HFFc6 (cell line): ENCODE measurements at places on chromosomes 6 and 20.
A peak's percentile ranks its signal among the peaks of the same experiment; 100 is the strongest.

GRCh38 chr20:19621072-19621471 is 137.0 kb upstream of the RIN2 start:
- no peak for DNase-seq

DNA sequence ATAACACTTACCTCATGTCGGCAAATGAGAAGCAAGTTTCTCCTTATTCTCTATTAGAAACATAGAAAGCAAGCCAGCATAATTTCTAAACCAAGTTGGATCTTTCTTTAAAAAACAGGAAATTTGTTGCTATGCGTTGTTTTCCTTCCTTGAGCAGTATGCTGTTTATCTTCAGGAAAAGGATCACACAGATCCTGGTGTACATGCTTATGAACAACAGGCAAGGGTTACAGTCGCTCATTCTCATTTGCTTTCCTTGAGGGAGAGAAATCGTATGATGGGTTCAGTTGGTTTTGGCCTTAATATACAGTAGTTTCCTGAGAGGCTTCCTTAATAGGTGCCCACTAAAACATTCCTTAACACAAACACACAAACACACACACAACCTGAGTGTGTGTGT is 118.8 kb downstream of the FYN start:
- DNase-seq, result no peak

GRCh38 chr6:103456652-103457051 is 1403.1 kb downstream of the HACE1 start:
- no peak for DNase-seq

GRCh38 chr6:35258858-35259193 is 709 bp upstream of the ZNF76 start:
- DNase-seq, result peak; percentile 32

- no peak for DNase-seq
Observed at GRCh38 chr6:28002161-28002560, 45.1 kb downstream of the OR2B6 start.

DNA sequence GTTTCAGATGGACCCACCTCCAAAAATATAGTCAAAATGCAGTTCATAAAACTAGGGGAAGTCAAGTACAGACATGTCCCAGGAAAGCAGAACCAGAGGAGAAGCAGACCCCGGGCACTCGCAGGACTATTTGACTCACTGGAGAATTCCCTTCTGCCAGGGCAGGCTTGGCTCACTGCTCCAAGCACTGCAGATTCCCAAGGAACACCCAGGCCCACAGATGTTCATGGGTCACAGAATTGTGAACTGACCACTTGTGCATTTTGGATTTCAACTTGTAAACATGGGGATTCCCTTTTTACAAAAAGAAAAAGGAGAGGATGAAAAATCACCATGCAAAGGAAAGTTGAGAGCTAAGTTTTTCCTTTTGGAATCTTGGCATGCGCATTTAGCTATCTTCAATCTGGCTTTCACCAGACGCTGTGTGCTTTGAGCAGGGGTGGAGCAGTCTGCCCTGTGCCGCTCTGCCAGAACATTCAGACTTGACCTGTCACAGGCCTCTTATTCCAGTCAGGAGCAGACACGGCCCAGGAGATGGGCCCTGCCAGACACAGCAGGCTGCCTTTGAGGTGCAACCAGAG is 237.5 kb upstream of the TAB2 start:
- DNase-seq, result peak; percentile 36

- no peak for DNase-seq
Observed at GRCh38 chr20:35626386-35627001, 10.9 kb downstream of the SPAG4 start.

DNA sequence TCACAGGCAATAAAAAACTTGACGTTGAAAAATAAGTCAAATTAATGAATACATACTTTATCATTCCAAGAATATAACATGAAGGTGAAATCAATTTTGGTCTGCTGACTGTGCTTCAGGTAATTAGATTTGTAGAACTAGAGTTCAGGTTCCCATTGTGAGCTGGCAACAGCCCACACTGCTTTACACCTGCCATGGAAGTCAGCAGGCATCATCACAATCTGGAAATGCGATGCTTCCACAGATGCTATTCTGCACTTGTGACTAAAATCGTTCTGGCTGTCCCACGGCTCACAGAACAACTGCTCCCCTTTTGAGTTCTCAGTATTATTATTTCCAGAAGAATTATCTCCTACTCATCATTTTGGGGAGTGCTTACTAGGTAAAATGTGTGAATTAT is 62.6 kb upstream of the THEMIS start:
- no peak for DNase-seq

DNA sequence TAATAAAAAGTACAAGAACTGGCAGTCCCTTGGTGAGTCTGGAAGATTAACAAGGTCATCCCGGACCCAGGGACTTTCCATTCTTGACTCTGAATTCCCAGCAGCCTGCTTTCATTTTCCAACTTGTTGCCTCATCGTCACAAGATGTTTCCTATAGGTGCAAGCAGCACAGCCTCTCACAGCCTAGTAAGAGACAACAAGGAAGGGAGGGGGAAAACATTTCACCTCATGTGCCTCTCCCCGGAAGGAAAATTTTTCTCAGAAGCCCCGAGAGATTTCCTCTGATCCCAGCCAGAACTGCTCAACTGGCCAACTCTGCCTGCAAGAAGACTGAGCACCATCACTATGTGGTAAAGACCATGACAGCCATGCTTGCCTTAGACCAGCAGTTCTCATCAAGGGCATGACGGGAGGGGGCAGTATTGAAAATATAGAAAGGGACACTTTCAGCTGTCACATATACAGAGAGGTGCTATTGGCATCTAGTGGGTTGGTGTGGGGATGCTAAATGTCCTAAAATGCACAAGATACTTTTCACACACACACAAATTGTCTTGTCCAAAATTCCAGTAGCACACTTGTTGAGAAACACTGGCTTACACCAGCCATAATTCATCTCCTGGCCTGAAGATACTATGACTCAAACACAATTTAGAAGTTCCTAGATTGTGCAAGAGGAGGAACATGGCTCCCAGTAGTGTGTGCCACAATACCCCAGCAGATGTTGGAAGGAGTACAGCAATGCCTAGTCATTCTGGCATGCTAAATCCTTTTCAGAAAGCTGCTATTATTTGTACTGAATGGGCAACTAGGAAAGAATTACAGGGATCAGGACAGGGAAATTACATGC is 10.8 kb upstream of the WTAP start:
- DNase-seq, result peak; percentile 95

- DNase-seq, result no peak
Observed at GRCh38 chr6:39962831-39963230, 28.6 kb upstream of the MOCS1 start.

DNA sequence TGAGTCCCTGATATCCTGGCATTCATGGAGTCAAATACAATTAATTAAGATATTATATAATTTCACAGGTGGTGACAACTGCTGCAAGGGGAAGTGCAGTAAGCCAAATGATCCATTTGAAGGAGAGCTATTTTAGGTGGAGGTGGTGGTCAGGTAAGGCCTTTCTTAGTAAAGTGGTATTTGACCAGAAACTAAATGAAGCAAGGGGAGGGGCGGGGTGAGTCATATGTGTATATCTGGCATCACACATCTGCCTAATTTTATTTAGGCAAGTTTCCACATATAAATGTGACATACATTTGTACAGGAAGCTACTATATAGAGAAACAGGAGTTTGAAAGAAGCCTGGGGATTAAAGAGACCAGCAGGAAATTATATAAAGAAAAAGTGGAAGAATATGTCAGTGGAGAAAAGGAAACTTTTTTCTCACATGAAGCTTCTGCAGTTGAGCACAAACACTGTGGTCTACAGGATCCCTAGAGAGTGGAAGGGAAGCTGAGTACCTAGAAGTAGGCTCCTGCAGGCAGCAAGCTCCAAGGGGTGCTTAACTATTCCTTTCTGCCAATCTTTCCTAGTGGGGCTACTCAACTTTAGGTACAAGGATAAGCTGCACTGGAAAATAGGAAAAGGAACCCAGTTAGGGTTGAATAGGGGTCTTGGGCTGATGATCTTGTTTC is 99.6 kb downstream of the OGFRL1 start:
- DNase-seq, result no peak

GRCh38 chr6:144722925-144723324 is 437.8 kb downstream of the UTRN start:
- DNase-seq, result no peak

DNA sequence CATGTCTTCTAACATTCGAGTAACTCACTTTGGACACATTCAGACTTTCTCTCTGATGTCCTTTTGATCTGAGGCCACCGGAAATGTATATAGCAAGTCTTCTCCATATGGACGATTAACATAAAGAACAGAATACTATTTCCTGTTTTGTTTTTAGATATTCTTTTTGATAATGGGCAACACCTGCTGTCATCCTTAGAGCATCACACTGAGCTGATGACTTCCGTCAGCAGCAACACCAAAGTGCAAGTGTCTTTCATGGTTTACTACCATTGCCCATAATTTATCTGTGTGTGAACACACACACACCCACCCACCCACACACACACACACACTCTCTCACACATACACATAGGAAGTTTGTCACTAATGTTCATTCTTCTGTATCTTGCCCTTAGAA is 112.7 kb upstream of the SIM1 start:
- no peak for DNase-seq

- DNase-seq, result peak; percentile 44
Observed at GRCh38 chr20:45963059-45964005, 8.7 kb downstream of the ZNF335 start.

- no peak for DNase-seq
Observed at GRCh38 chr20:25992146-25992545, 295.5 kb upstream of the ZNF337 start.

DNA sequence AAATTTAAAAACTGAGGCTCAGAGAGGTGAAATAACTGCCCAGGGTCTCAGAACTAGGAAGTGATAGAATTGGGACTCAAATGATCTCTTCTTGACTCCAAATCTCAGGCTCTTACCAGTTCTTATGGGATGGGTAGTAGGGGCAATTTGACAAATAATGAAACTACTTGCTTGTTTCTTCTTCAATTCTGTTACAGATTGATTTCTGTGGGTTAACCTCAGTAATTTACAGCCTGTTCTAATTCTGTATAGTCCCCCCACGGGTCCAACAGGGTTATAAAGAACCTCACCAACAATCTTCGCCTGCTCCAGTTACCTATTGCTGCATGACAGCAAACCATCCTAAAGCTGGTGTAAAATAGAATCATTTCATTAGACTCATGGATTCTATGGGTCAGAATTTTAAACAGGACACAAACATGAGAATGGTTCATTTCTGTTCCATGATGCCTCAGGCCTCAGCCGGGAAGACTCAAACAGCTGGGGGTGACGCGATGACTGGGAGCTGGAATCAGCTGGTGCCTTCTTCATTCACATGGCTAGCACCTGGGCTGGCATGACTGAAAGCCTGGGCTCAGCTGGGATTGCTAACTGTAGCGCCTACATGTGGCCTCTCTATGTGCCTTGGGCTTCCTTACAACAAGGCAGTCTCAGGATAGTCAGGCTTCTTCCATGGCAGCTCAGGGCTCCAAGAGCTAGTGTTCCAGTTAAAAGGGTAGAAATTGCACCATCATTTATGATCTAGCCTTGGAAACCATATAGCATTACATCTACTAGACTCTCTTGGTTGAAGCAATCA is 6.6 kb upstream of the WFDC2 start:
- DNase-seq, result no peak

DNA sequence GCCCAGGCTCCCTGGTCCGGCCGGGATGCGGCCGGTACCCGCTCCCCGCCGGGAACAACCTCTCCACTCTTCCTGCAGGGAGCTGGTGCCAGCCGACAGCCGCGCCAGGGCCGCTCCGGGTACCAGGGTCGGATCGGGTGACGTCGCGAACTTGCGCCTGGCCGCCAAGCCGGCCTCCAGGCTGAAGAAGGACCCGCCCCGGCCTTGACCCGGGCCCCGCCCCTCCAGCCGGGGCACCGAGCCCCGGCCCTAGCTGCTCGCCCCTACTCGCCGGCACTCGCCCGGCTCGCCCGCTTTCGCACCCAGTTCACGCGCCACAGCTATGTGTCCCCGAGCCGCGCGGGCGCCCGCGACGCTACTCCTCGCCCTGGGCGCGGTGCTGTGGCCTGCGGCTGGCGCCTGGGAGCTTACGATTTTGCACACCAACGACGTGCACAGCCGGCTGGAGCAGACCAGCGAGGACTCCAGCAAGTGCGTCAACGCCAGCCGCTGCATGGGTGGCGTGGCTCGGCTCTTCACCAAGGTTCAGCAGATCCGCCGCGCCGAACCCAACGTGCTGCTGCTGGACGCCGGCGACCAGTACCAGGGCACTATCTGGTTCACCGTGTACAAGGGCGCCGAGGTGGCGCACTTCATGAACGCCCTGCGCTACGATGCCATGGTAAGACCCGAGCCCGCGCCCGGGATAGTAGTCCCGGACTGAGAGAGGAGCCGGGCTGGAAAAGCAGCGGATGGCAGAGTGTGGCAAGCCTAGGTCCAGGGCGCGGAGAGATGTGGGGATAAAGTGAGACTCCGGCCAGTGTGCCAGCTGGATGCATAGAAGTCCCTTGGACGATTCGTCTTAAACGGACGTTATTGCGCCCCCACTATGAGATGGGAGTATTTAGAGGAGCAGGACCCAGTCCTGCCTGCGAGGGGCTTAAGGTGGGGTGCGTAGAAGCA is at the start of gene NT5E:
Gene NT5E (plus strand): TSS at position 266 of the 942 bp plus-strand sequence. CDS start 57 bp downstream, at position 323.
- peak; percentile 77 for DNase-seq

DNA sequence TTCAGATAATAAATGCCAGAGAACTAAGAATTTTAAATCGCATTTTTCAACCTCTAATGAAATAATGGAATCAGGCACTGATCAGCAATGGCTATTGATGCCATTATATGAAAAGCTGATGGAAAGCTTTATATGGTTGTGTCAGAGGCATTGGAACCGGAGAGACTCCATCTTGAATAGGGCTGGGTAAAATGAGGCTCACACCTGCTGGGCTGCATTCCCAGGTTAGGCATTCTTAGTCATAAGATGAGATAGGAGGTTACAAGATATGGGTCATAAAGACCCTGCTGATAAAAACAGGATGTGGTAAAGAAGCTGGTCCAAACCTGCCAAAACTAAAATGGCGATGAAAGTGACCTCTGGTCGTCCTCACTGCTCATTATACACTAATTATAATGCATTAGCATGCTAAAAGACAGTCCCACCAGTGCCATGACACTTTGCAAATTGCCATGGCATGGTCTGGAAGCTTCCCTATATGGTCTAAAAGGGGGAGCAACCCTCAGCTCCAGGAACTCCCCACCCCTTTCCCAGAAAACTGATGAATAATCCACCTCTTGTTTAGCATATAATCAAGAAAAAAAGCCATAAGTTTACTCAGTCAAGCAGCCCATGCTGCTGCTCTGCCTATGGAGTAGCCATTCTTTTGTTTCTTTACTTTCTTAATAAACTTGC is 40.2 kb upstream of the CD83 start:
- no peak for DNase-seq

GRCh38 chr6:43432009-43432945 is 4.9 kb downstream of the ABCC10 start:
- DNase-seq, result no peak

- DNase-seq, result no peak
Observed at GRCh38 chr6:138528137-138528536, 28.8 kb upstream of the NHSL1 start.

DNA sequence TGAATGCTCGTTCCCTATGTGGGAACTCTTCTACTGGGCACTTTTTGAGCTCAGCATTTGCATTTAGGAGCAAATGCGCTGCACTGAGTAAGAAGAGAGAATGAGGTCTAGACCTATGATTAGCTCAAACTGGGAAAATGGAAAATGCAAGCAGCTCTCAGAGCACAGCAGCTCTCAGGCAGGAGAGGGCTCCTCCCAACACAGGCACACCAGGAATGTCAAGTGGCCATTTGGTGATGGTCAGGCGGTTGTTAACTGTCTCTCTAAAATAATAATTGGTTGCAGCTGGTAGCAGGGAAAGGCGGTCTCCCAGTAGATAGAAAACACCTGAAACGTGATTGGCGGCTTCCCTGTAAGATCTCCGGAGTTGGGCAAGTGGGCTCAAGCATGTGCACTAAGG is 162.0 kb upstream of the ECI2 start:
- no peak for DNase-seq

GRCh38 chr6:53987522-53987888 is 123.7 kb upstream of the MLIP start:
- no peak for DNase-seq
